Epithelial cell of esophagus (primary cell): ENCODE measurements at places on chromosomes 4 and X.

DNA sequence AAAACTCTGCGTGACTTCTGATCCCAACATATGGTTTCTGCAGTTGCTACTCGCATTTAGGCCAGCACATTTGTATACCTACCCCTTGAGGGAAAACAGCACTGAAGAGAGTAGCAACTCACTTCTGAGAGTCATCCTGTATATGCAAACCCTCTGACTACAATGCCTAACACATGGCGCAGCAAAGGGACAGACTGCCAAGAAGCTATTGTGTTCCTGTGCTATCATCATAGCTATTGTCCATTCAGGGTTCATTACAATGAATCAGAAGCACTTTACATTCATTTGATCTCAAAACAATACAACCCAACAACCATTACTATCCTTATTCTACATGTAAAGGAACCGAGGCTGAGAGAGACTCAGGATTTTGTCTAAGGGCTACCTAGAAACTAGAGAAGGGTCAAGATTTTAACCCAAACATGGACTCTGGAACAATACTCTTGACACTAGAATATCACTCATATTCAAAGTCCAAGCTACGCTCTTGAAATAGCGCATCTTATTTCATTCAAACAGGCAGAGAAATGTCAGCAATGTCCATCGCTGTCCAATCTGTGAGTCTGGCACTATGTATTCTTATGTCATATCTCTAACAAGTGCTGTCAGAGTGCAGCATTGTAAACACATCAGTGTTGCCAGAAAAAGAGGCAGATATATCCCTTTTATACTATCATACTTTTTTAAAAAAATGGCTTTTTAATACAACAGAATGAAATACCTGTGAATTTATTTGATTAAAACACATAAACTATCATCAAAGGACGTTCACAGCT lies 173.6 kb downstream of the CORIN start:
- no peak for DNase-seq

DNA sequence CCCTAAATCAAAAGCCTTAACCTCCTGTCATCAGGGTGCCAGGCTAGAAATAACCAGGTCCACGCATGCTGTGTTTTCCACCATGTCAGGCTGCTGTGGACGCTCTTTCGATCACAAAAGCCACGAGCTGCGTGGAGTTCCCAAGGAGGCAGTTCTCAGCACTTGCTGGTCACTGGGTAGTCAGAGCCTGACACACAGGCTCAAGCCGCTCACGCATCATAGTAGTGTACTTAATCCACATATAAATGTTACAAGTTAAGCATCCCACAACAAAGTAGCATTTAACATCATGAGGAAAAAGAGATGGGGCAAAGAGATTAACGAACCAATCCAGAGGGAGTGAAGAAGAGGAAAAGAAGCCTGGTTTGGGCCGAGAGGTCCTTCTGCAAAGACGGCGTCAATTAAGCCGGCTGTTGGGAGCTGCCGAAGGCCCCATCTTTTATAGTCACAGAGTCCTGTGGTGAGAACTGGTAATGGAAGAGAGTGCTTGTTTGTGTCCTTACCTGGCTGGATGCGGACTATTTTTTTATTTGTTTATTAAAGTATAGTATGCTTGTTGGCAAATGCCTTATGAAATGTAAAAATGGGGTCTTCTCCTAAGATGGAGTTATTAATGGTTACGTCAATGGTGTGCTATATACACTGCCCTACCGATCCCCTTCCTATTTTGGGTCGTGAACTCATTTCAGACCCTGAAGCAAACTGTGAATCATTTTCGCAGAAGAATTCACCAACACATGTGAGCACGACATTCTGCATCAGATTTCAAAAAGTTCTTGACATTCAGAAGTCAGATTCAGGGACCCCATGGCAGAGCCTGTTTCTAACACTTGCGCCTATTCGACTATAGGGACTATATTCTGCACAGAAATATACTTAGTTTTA lies 675 bp downstream of the PRIMPOL start:
- DNase-seq = peak; percentile 48

GRCh38 chr4:111537165-111537564 lies 608.1 kb upstream of the FAM241A start:
- no peak for DNase-seq

GRCh38 chr4:137635601-137636000 lies 103.3 kb upstream of the PCDH18 start:
- DNase-seq = no peak

- DNase-seq = no peak
Measured at GRCh38 chr4:25065431-25065858, 34.7 kb upstream of the LGI2 start.

DNA sequence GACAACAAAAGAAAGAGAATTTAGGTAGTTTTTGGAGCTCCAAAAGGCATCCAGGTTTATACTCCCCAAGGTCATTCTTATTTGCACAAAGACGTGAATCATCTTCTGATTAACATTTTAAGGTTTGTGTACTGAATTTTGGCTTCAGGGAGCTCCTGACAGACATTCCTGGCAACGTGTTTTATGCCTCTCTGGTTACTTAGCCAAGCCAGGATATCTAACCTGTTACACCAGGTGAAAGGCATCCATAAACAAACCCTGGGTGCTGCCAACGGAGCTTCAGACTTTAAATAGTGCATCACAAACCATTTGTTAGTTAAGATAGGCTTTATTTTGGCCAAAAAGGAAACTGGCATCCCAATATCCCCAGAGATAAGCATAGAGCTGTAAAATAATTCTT lies 997.3 kb downstream of the ARAP2 start:
- peak; percentile 16 for DNase-seq

DNA sequence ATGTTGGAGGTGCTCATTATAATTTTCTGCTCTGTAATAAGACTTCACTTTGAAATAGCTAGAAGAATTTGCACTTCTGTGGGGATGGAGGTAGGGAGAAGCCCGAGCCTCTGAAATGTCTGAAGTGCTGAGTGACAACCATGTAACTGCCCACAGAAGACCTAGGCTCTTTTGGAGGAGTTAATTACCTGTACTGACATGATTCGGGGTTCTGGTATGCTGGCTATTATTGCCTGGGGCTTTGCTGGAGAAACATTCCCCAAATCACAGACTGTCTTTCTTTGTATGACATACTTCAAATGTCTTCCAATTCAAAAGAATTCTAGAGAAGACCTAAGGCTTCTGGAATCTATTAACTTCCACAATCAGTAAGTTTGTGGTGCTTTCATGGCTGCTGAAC lies 211.2 kb upstream of the POF1B start:
- DNase-seq = peak; percentile 40

GRCh38 chrX:131727778-131728177 lies 183.9 kb downstream of the OR13H1 start:
- DNase-seq = no peak

GRCh38 chrX:122270809-122271494 lies 913.1 kb upstream of the GRIA3 start:
- no peak for DNase-seq

DNA sequence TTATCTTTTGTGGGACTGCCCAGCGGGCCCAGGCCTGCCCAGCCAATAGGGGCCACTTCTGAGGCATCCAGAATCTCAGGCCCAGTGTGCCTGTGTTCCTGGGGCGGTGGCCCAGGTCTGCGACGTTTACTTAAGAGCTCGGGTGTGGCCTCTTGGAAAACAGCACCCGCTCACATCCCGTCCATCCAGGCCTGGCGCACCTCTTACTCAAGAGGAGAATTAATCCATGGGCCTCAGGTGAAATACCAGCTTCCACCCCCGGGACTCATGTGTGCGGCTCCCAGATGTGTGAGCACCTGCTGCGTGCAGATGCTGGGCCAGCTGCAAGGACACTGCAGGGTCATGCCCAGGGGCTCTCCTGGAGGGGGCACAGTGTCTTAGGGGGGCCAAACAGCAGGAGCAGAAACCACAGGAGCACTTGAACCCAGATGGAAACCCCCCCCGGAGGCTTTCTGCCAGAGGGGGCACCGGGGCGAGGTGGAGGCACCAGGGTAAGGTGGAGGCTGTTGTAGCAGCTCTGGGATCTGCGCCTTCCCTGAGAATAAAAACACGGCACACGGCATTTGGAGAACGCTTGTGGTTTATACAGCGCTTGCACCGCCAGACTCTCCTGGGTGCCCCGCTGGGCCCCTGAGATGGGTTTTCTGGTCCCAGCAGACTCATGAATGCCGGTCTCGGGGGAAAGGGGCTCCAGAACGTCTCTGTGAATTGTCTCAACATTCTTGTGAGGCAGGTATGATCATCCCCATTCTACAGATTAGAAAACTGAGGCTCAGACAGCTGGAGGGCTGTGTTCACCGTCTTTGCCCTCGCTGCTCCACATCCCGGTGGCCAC lies 2.8 kb downstream of the PSAPL1 start:
- DNase-seq = peak; percentile 1

DNA sequence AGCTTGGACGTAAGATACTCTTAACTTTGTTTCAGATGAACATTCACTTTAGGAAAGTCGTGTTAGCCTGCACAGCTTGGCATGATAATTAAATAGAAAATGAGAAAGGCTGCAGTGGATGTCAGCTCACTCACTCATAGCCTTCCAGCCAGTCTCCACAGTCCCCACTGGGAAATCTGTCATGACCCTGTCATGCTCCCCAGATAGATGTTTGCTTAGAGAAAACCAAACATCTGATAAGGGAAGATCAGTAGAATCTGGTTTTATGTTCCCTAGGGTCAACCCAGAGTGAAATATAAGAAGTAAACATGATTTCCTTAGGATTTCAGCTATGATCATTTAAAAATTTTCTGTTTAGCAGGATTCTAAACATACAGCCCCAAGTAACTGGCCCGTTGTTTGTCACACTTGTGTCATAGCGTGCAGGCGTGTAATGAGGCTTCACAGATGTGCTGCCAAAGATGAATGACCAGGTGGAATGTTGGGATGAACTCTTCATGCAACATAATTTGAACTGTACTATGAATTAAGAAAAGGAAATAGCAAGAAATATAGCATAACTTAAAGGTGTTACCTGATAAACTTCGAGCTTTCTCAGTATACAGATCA lies 180.1 kb downstream of the BANK1 start:
- no peak for DNase-seq

DNA sequence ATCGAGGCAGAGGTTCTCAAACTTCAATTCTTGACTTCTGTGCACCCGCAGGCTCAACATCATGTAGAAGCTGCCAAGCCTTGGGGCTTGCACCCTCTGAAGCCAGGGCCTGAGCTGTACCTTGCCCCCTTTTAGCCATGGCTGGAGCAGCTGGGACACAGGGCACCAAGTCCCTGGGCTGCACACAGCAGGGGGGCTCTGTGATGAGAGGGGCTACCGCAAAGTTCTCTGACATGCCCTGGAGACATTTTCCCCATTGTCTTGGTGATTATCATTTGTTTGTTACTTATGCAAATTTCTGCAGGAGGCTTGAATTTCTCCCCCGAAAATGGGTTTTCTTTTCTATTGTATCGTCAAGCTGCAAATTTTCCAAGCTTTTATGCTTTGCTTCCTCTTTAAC lies 4.9 kb upstream of the MAGEB17 start:
- no peak for DNase-seq

DNA sequence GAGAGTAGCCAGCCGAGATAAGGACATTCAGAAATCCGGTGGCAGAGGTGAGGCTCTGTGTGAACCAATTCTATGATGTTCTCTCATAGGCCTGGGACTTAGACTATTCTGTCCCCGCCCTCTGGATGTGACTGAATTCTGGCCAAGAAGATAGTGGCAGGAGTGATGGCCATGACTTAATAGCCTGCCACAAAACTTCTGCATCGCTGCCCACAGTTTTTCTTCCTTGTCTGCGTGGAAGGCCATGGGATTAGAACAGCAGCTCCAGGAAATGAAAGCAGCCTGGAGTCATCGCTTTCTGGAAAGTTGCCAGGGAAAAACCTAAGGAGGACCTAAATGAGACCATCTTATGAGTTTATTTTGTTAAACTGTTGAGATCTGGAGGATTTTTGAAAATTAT lies 134.7 kb downstream of the F11 start:
- DNase-seq = peak; percentile 36

- DNase-seq = no peak
Measured at GRCh38 chrX:1403228-1403627, 11.3 kb upstream of the SLC25A6 start.

- no peak for DNase-seq
Measured at GRCh38 chrX:86370927-86371326, 222.7 kb downstream of the DACH2 start.

DNA sequence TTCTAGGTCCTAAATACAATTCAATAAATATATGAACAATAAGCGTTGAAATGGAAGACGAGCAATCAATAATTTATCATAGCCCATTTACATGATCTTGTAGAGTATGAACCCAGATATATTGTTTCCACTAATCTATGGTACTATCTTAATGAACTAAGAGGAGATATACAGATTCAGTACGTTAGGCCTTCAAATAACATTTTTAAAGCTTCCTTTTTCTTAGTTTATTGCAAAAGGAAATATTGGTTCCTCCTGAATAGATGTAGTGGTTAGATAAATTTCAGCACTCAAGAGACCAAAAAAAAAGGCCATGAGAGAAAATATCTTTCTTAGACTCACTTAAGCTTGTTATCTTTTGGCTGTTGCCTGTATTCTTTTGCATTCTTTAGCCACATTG lies 147.5 kb upstream of the PITX2 start:
- no peak for DNase-seq

GRCh38 chrX:15373976-15374375 lies 10.2 kb downstream of the VEGFD start:
- no peak for DNase-seq

- no peak for DNase-seq
Measured at GRCh38 chr4:10413177-10413576, 44.0 kb downstream of the ZNF518B start.

- DNase-seq = no peak
Measured at GRCh38 chr4:1566838-1567518, 117.1 kb downstream of the FAM53A start.

- no peak for DNase-seq
Measured at GRCh38 chr4:107380190-107380589, 339.8 kb downstream of the PAPSS1 start.

GRCh38 chr4:92254767-92255442 lies 48.9 kb upstream of the GRID2 start:
- no peak for DNase-seq

DNA sequence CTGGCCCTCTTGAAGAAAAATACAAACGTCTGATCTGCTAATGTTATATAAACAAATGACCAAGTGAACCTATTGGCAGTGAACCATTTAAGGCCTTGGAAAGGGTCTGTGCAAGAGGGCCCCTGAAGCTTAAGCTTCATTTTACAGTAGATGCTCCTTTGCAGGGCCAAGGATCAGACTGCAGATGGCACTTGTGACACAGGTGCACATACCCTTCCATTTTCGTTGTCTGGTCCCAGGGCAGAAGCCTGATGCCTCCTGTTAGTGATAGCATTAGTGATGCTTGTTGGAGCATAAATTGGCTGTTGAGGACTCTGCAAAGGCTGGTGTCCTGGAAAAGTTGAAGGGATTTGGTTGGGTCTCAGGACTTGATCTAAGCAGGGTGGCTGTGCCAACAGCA lies 46.5 kb downstream of the ETNPPL start:
- no peak for DNase-seq

DNA sequence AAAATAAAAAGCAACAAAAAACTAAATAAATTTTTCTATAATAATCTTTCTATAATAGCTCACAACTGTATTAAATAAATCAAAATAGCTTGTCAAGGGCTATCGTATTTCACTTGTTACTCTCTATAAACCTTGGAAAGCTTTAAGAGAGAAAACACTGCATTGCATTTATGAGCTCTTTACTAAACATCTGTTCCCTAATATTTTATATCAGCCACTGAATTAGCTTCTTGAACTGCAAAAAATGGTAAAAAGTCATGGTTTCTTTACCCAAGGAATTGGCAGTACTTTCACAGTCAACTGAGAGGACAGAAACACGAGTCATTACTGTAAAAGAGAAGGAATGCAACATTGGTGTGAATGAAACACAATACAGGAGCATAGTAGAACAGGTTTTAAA lies 671.2 kb downstream of the PCDH18 start:
- no peak for DNase-seq
